ENCODE measurements at places on chromosomes 7 and 10.
A peak's percentile ranks its signal among the peaks of the same experiment; 100 is the strongest.

DNA sequence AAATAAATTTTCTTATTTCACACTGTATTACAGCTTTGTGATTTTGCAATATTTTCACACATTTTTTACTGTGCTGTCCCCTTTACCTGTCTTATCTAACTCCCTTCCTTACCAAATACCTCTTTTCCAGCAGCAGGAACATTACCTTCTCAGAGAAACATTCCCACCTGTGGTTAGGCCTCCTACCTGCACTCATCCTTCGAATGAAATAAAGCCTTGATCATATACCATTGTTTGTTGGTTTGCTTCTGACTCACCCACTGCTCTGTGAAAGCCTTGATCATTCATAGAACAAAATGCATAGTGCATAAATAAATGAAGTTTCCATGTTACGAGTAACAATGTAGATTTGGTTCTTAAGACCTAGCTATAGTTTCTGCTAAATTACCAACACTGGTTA is 256.3 kb downstream of the ARL4A start:
- no peak for DNase-seq

DNA sequence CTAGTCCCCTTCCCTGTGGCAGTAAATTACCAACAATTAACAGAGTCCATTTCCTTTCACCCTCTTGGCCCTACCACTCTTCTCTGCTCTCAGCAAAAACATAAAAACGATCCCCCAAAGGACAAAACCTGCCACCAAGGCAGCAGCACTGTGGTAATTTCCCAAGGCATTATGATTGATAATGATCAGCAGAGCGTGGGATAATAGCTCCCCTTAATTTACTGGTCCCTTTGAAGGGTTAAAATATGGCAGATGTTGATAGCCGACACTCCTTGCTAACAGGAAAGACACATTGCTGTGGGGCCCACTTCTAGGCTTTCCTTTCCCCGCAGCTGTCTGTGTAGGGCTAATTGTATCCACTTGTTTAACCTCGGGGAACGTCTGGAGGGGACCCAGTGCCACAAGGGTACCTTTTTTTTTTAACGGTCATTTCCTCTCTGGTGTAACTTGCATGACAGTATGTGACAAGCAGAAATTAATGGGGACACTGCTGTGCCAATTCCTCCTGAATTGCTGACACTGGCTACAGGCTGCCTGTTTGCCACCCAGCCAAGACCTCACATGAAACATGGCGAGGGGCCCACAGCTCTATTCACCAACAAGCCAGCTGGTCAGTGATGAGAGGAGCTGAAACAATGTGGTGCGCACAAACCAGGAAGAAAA is 81.3 kb downstream of the CDK6 start:
- DNase-seq: no peak

GRCh38 chr10:15724683-15725082 is 5.0 kb upstream of the ITGA8 start:
- no peak for DNase-seq

DNA sequence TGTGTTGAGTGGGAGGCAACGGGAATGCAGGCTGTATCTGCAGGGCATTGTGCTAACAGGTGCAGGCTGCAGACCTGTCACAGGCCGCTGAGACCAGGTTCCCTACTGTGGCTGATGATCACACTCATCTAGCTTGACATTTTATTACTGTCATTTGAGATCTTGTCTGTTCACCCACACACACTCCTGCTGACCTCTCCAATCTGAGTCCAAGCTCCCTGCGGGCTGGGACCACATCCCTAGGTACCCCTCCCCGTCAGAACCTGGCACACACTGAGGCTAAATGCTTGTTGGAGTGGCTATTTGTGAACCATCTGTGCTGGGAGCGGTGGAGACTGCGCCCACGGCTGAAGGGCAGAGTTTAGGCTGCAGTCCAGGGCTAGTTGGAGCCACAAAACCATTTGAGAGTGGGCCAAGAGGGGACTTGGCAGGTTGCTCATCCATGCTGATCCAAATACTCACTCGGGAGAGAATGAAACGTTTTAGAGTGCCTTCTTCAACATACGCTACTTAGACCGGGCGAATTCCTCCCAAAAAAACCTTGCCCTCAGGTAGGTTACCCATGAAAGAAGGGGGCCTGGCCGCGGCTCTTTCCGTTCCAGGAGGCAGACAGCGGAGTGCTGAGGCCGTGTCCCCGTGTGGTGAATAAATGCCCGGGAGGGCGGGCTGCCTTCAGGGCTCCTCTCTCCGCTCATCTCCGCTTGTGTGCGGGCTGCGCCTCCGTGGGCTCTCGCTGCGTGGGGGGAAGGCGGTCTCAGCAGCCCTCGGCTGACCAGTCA is 164.4 kb downstream of the RGS10 start:
- no peak for DNase-seq

- no peak for DNase-seq
Observed at GRCh38 chr7:111226800-111227199, 135.9 kb downstream of the LRRN3 start.

- DNase-seq: no peak
Observed at GRCh38 chr7:86158111-86158510, 485.6 kb upstream of the GRM3 start.

GRCh38 chr7:152403726-152404125 is 32.1 kb downstream of the KMT2C start:
- DNase-seq: no peak

GRCh38 chr10:25675204-25675603 is 258.8 kb upstream of the MYO3A start:
- no peak for DNase-seq

GRCh38 chr7:42926204-42926603 is 5.8 kb downstream of the PSMA2 start:
- DNase-seq: no peak

GRCh38 chr10:43569681-43570080 is 4.7 kb downstream of the ZNF239 start:
- no peak for DNase-seq

DNA sequence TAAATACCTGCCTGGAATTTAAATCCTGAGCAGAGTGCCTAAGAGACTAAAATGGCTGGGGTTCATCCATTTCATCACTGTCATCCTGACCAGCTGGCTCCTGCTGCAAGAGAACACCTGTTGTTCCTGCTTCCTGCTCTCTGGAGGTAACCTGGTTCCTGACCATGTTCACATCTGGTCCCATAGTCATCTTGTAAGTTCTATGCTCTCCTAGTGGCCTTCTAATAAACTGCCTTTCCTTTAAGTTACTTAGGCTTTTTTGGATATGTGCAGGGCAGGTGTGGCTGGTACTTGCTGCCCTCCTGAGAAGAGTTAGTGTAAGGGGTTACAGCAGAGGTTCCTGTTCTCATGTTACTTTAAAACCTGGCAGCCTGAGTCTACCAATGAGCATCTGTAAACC is 80.0 kb downstream of the NRCAM start:
- DNase-seq: no peak

GRCh38 chr10:109887243-109887642 is 36.1 kb downstream of the XPNPEP1 start:
- no peak for DNase-seq

- no peak for DNase-seq
Observed at GRCh38 chr10:10564081-10564794, 453.4 kb upstream of the CELF2 start.

- no peak for DNase-seq
Observed at GRCh38 chr7:17626235-17626634, 314.1 kb downstream of the SNX13 start.

DNA sequence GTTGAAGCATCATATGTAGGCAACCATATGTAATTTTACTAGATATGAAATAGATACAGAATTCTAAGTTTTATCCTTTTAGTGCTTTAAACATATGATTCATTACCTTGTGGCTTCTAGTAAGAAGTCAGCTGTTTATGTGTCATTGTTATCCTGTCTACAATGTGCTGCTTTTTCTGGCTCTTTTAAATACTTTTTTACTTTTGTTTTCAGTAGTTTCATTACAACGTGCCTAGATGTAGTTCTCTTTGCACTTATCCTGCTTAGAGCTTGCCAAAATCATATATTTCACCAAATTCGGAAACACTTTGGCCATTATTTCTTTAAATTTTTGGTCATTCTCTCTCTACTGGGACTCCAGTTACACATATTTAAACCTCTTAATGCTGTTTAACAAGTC is 26.4 kb downstream of the YAE1 start:
- no peak for DNase-seq

GRCh38 chr7:44489955-44490350 is 505 bp downstream of the NUDCD3 start:
- DNase-seq: no peak

DNA sequence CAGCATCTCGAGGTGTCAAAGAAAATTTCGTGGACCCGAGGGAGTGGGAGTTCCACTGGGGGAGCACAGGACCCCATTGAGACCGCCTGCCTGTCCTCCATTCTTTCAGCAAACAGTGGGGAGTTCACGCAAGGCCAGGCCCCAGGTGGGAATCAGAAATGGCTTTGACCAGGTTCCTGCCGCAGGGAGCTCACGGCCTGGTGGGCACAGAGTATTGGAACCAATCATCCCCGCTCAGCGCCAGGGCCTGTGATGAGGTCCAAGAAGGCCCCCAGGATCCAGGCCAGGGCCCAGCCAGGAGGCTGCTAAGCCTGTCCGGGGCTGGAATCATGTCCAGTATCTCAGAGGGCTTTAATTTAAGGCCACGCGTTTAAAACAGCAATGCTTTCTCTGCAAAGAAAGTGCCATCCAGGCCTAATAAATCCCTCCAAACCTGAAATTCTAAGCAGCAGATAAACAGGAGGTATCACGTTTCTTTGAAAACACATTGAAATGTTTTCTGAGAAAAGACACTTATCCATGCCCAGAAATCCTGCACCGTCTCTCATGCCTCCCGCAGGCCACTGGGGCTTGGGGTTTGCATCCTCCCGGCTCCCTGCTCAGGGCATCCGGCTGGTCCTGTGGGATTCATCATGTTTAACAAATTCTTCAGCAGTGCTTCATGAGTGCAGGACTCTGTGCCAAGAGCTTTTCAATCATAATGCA is 125.7 kb downstream of the OAT start:
- no peak for DNase-seq

GRCh38 chr7:120842121-120842621 is 15.8 kb downstream of the TSPAN12 start:
- no peak for DNase-seq

DNA sequence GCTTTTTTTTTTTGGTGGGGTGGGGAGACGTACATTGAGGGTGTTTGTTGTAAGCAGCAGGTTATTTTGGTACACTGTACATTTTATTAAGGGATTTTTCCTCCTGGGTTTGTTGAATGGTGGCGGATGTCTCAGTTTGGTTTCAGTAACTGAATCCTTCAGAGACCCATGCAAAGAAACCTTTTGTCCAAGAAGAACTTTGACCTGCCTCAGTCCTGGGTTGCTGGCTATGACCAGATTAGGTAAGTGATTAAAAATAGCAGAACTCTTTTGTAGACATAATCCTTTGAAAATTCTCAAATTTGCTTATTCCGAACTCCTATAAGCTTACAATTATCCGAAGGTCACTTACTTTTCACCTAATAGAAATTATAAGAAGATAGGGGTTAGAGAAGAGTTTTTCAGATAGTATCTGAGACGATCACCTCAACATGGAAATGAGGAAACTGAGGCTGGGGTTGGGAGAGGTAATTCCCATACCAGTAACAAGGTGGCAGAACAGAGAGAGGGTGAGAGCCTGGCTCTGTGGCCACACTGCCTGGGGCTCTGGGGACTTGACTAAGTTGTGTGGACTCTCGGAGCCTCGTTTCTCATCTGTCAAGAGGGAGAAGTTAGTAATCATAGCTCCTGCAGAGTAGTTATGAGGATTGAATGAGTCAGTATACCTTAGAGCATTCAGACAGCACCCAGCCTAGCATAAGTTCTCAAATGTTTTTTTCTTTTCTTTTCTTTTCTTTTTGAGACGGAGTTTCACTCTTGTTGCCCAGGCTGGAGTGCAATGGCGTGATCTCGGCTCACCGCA is 87.4 kb downstream of the CCNY start:
- no peak for DNase-seq

- peak; percentile 17 for DNase-seq
Observed at GRCh38 chr10:48931188-48931587, 8.5 kb downstream of the LRRC18 start.

DNA sequence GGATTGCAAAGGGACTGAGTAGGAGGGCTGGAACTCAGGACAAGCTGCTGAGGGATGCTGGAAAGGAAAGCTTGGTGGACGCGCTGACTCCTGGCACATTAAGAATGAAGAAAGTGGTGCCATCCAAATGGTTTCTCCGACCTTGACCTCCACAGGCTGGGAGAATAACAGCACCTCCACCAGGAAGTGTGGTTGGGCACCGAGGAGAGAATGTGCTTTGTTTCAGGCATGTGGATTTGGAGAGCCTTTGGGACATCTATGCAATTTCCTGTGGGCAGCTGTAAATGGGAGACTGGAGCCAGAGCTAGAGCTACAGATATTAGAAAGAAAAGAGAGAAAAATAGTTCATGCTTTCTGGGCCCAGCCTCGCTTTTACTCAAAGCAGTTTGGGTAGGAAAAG is 29.8 kb upstream of the HABP2 start:
- DNase-seq: no peak

DNA sequence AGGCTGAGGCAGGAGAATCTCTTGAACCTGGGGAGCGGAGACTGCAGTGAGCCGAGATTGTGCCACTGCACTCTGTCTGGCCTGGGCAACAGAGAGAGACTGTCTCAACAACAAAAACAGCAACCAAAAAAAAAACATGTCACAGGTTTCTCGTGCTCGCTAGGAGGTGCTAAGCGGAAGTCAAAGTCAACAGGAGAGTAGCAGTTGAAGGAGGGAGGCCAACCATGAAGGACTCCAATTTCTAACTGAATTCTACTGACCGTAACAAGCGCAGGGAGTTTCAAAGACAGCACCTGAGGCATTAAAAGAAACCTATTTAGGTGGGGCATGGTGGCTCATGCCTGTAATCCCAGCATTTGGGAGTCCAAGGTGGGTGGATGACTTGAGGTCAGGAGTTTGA is 19.4 kb downstream of the KIN start:
- no peak for DNase-seq

DNA sequence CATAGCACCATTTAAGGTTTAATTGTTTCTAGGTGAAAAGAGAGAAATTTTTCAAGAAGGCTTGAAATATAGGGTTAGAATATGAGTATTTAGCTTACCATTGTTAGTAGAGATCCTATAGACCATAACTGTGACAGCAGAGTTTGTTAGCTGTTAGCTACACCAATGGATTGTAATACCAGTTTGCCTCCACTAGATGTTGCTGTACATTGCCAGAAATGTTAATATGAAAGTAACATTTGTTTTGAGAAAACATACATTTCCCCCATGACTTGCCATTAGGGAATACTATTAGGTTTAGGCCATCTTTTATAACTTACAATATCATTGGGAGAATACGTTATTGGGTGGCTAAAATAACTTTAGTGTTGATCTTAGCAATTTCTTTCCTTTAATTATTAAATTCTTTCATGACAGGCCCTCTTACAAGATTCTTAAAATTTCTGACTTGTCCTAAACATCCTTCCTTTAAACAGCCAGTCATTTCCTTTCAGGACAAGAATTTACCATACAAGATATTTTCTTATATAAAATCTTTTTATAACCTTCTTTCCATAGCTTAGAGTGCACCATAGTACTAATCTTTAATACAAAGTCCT is 39.5 kb downstream of the ZNF117 start:
- no peak for DNase-seq

Data from iPS DF 19.7 (cell line).